ENCODE measurements at places on chromosomes 6 and 20. TPM values are rescaled to one million over a fixed set of nuclear protein-coding genes. Genes with fewer than 3 reads are reported as not detected.
A peak's percentile ranks its signal among the peaks of the same experiment; 100 is the strongest.

RAMACL gene
- total RNA-seq: 7.8 TPM

PNLDC1 gene
- 0.28 TPM for total RNA-seq

DNA sequence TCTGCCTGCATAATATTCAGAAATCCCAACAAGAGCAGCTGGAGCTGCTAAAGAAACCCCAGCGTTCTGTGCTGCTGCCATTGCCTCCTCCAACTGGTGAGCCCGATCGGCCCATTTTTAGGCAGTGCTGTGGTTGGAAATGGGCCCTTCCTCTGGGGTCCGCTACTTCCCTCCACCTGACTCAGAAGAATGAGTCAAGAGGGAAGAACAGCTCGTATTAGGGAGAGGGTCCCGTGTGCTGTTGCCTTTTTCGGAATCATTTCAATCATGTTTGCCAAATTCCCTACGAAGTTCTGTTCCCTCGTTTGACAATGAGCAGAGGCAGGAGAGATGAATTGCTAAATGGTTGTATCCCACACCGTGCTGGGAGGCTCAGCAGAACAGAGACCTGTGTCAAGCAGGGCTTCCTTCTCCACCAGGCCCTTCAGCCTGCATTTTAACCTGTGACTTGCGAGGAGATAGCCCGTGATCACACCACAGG lies 38.4 kb downstream of the THBS2 start:
- H3K4me3 ChIP-seq: no peak overlapping the region
- no peak for DNase-seq
- H3K4me1 ChIP-seq: peaks cover 9% of the 10 kb centered on the region
- no peaks in the 10 kb centered on the region for H3K27me3 ChIP-seq

DNA sequence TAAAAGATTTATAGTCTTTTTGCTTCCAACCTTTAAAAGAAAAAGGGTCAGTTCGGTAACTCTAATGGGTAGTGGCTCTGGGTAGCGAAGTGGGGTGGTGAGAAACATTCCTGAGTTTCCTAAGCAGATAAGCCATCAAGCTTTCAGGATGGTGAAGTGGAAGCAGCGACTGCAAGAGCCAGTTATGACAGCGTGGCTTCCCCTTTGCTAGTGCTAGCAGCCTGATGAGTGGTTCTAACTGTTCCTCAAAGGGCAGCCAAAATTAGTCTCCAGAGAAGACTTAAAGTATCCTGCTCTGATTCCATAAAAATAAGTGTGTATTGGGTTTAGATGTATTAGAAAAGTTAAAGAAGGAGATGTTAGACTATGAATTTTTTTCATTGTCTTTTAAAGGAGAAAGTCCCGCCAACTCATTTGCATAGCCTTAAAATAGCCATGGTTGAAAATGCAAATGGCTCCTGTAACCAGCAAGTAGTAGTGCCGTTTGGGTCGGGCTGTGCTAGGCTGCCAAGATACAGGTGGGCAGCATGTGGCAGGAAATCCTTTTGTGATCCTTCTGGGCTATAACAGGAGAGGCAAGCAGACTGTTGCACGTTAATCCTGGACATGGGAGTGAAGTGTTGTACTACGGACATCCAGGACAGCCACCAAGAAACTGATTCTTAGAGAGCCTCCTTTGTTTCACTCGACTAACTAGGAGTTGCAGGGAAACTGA lies 18.0 kb downstream of the ELOVL2 start:
- no peaks in the 10 kb centered on the region for H3K4me1 ChIP-seq
- H3K27me3 ChIP-seq: no peaks in the 10 kb centered on the region
- no peaks in the 10 kb centered on the region for H3K36me3 ChIP-seq
- no peak for DNase-seq
- H3K27ac ChIP-seq: no peak overlapping the region

CYP21A2 gene
- total RNA-seq: 1.5 TPM

GRCh38 chr20:4283016-4283415 lies 267.7 kb upstream of the RNF24 start:
- H3K36me3 ChIP-seq: no peaks in the 10 kb centered on the region
- H3K4me3 ChIP-seq: no peak overlapping the region
- no peak overlapping the region for H3K27ac ChIP-seq
- no peaks in the 10 kb centered on the region for H3K27me3 ChIP-seq

GRCh38 chr6:148472171-148473105 lies 129.8 kb downstream of the SASH1 start:
- peaks cover 14% of the 10 kb centered on the region for H3K36me3 ChIP-seq
- H3K4me1 ChIP-seq: peaks cover 8% of the 10 kb centered on the region
- H3K27me3 ChIP-seq: no peaks in the 10 kb centered on the region
- H3K4me3 ChIP-seq: no peak overlapping the region
- H3K27ac ChIP-seq: peak overlapping the region; percentile 37
- DNase-seq: no peak

- no peaks in the 10 kb centered on the region for H3K36me3 ChIP-seq
- H3K27me3 ChIP-seq: no peaks in the 10 kb centered on the region
- no peak within 1 kb of the TSS for H3K4me3 ChIP-seq
- no peaks in the 10 kb centered on the region for H3K4me1 ChIP-seq
- DNase-seq: no peak
- H3K27ac ChIP-seq: no peak within 1 kb of the TSS
Observed at GRCh38 chr6:138377844-138378243, at the start of gene SMIM28. Gene SMIM28, plus strand, starts transcription at chr6:138377905. Its CDS starts 168 bp downstream, at chr6:138378073.

GRCh38 chr20:50546729-50547314 lies 36.6 kb downstream of the PTPN1 start:
- peaks cover 20% of the 10 kb centered on the region for H3K4me1 ChIP-seq
- H3K36me3 ChIP-seq: no peaks in the 10 kb centered on the region
- no peak overlapping the region for H3K27ac ChIP-seq
- no peak for DNase-seq

GRCh38 chr6:143003676-143004075 lies 57.0 kb upstream of the AIG1 start:
- no peaks in the 10 kb centered on the region for H3K36me3 ChIP-seq
- no peak for DNase-seq
- no peaks in the 10 kb centered on the region for H3K4me1 ChIP-seq
- H3K27ac ChIP-seq: no peak overlapping the region
- no peak overlapping the region for H3K4me3 ChIP-seq
- no peaks in the 10 kb centered on the region for H3K27me3 ChIP-seq

DNA sequence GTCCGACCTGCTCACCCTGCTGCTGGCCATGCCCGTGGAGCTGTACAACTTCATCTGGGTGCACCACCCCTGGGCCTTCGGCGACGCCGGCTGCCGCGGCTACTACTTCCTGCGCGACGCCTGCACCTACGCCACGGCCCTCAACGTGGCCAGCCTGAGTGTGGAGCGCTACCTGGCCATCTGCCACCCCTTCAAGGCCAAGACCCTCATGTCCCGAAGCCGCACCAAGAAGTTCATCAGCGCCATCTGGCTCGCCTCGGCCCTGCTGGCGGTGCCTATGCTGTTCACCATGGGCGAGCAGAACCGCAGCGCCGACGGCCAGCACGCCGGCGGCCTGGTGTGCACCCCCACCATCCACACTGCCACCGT lies 885 bp downstream of the NTSR1 start:
- peaks cover 49% of the 10 kb centered on the region for H3K27me3 ChIP-seq
- H3K4me1 ChIP-seq: no peaks in the 10 kb centered on the region
- H3K4me3 ChIP-seq: no peak overlapping the region

DNA sequence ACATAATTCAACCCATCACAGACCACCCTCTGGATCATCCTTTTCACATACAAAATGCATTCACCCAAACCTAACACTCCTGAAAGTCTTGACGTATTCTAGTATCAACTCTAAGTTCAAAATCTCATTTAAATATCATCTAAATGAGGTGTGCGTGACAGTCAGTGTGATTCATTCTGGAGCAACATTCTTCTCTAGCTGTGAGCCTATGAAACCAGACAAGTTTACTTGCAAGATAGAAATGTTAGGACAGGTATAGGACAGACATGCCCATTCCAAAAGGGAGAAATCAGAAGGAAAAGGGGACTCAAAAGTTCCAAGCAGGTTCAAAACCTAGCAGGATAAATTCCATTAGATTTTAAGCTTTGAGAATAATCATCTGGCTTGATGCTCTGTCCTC lies 329.7 kb downstream of the CD83 start:
- H3K4me3 ChIP-seq: no peak overlapping the region
- H3K27ac ChIP-seq: no peak overlapping the region
- DNase-seq: no peak
- no peaks in the 10 kb centered on the region for H3K27me3 ChIP-seq
- no peaks in the 10 kb centered on the region for H3K36me3 ChIP-seq

- H3K27me3 ChIP-seq: no peaks in the 10 kb centered on the region
- H3K4me3 ChIP-seq: no peak overlapping the region
- peaks cover 16% of the 10 kb centered on the region for H3K4me1 ChIP-seq
- no peaks in the 10 kb centered on the region for H3K36me3 ChIP-seq
Observed at GRCh38 chr6:169862892-169863525, 111.6 kb downstream of the ERMARD start.

DNA sequence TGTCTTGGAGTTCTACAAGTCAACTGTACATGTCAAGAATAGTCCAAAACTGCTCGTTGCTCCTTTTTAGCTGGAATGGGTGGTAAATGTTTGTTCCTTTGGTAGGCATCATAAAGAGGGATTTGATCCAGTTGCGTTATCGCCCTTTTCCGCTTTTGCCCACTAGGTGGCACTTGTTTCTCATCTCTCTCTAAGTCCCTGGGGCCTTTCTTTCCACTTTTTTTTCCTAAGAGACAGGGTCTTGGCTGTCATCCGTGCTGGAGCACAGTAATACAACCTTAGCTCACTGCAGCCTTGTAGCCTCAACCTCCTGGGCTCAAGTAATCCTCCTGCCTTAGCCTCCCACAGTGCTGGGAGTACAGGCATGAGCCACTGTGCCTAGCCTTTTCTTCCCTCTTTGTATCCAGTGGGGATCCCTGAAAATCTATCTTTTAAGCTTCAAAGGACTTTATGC lies 20.7 kb downstream of the GTPBP2 start:
- H3K4me3 ChIP-seq: no peak overlapping the region
- H3K4me1 ChIP-seq: no peaks in the 10 kb centered on the region
- no peak overlapping the region for H3K27ac ChIP-seq
- no peaks in the 10 kb centered on the region for H3K27me3 ChIP-seq
- peak; percentile 92 for DNase-seq
- H3K36me3 ChIP-seq: peaks cover 12% of the 10 kb centered on the region

- H3K36me3 ChIP-seq: no peaks in the 10 kb centered on the region
- no peak overlapping the region for H3K4me3 ChIP-seq
- no peak overlapping the region for H3K27ac ChIP-seq
- no peaks in the 10 kb centered on the region for H3K4me1 ChIP-seq
- peak; percentile 82 for DNase-seq
Observed at GRCh38 chr6:32413427-32414047, 6.6 kb upstream of the BTNL2 start.

RBBP9 gene
- total RNA-seq: 19.3 TPM

DNA sequence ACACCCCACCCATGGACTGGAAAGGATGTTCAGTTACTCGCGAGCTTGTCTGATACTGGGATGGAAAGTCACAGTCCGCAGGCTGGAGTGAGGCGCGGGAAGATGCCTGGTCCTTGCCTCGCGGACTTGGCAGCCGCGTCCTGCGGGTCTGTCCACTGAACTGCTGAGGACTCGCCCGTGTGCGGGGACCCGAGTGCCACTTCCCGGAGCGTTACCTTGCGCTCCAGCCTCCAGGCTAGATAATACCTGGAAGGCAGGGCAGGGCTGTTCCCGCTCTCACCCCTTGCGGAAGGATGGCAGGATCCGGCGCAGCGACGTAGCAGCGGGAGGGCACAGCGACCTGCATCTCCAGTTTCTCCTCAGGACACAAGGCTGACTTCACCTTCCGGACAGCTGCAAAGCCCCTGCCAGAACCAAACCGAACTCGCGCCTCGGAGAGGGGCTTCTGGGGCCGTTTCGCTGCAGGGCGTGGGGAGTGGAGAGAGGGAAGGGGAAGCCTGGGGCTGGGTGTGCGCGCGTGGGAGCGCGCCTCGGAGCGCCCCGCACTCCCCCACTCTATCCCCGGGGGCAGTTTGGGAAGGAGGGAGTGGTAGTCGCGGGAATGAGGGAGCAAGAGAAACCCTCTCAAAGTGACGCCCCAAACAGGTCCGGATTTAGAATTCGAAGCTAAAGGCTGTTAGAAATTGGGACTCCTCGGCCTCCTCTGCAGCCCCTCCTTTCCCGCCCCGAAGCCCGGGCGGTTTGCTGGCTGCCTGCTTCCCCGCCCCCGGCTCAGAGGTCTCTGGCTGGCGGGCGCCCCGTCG lies at the start of gene KCNQ5:
KCNQ5 (plus strand) TSS at position 774 of the 803 bp plus-strand sequence.
- peaks cover 38% of the 10 kb centered on the region for H3K27me3 ChIP-seq
- H3K4me1 ChIP-seq: peaks cover 43% of the 10 kb centered on the region
- DNase-seq: peak; percentile 25
- no peak within 1 kb of the TSS for H3K27ac ChIP-seq
- H3K36me3 ChIP-seq: no peaks in the 10 kb centered on the region
